ENCODE measurements at places on chromosomes 16 and 17.

- DNase-seq: no peak
Measured at GRCh38 chr16:14028202-14028601, 42.9 kb upstream of the MRTFB start.

DNA sequence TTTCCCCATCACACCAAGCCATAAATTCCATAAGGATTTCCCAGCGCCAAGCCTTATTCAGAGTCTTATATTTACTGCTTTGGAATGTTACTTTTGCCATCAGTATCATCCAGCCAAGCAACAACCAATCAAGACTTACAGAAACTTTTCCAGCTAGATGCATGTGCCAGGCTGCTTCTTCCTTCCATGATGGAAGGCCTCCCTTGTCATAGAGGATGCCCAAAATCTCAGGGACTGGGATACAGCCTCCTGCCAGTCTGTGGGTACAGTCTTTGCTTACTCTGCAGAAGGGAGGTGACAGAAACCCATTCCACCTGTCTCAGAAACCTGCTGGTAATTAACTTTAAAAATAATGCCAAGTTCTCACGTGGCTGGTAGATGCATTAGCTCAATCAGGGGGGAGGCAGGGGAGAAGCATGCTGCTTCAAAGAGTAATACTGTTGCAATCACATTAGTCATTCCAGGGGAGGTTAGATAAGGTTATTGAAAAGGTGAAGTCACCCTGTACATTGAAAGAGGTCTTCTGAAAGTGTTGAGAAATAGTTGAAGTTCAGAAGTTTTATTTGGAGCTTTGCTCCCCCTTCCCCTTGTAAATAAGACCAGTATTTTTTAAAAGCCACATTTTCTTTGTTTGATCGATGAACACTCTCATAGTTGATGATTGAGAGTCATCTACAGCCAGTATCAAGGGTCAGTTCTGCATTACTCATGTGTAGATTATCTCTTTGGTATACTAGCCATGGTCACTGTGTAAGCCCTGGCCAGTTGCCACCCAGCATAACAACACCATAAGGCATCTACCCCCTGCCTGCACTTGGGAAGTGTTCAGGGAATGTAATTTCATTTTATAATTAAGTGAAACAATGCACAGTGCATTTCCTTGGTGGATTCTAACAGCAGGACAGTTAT is 22.2 kb downstream of the HLF start:
- no peak for DNase-seq

DNA sequence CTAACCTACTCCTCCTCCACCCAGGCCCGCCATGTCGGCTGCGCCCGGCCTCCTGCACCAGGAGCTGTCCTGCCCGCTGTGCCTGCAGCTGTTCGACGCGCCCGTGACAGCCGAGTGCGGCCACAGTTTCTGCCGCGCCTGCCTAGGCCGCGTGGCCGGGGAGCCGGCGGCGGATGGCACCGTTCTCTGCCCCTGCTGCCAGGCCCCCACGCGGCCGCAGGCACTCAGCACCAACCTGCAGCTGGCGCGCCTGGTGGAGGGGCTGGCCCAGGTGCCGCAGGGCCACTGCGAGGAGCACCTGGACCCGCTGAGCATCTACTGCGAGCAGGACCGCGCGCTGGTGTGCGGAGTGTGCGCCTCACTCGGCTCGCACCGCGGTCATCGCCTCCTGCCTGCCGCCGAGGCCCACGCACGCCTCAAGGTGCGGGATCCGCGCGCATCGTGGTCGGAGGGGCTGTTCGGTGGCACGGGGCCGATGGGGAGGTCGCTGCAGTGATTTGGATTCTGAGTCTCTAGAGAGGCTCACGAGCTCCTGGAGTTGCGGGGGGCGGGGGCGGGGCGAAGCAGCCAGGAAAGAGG is 878 bp downstream of the TRIM72 start:
- no peak for DNase-seq

GRCh38 chr17:79269620-79270019 is 195.0 kb downstream of the ENGASE start:
- DNase-seq: no peak

GRCh38 chr16:28218109-28218508 is 6.3 kb upstream of the XPO6 start:
- DNase-seq: no peak

Data from AG09319 (cell line).